Activated CD4-positive, alpha-beta T cell treated with anti-CD3 and anti-CD28 coated beads, Interleukin-2, amount 10 ng/mL, durations not matched to agents 7 days and 5 days (primary cell): ENCODE measurements at places on chromosomes 4 and X. TPM values are rescaled to one million over a fixed set of nuclear protein-coding genes. Genes with fewer than 3 reads are reported as not detected.

DNA sequence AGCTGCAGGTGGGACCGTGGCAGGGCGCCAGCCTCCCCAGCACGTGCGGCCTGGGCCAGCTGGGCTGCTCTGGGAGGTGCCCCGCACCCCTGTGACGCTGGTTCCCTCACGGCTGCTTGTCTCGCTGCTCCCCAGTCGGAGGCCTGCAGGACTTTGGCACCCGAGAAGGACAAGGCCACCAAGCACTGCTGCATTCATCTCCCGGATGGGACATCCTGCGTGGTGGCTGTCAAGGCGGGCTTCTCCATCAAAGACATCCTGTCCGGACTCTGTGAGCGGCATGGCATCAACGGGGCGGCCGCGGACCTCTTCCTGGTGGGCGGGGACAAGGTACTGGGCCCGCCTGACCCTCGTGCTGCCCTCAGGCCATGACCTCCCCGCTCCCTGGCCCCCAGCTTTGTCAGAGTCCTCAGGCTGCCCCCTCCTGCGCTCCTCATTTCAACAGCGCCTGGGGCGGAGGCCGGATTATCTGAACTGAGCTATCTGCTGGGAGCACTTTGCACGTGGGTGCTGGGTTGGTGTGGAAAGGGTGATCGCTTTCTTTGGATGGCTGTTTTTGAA, 19.4 kb upstream of the HGFAC start:
- no peak for DNase-seq

- DNase-seq, result peak; percentile 41
Measured at GRCh38 chr4:152348670-152349069, 187.2 kb downstream of the FBXW7 start.

GRCh38 chr4:127469542-127469941, 163.2 kb upstream of the INTU start:
- no peak for DNase-seq

DNA sequence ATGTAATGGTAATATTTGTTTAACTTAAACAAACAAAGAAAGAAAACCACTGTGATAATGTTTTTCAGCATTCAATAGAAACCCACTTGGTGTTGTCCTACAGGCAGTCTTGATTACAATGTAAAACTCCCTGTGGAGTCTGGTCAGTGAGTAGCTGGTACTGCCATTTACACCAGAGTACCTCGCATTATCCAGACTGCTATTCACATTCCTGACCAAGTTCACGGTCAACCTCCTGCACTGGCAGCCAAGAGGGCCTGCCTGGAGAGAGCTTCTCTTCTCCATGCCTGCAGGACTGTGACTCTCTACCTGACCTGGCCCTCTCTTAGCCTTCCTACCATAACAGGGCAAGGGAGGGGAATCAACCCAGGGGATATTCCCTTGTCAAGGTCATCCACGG, 2.9 kb upstream of the LONRF3 start:
- DNase-seq, result no peak

DNA sequence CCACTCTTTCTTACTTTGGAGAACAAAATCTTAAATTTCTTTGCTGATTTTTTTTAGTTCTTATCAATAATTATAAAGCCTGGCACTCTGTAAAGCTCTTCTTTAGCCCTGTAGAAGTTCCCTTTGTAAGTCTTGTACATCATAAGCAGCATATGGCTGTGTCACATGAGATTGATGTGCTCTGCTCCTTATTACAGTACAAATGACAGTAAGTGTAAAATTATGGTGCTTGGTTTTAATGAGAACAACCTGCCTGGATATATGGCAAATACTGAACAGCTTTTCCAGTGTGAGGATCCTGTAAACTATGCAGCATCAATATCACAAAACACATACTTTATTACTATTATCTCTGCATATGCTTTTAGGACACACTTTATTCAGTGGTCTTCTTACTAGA, 145.9 kb upstream of the GNPDA2 start:
- no peak for DNase-seq

GRCh38 chr4:169312690-169313422, 42.1 kb upstream of the SH3RF1 start:
- DNase-seq, result no peak

DNA sequence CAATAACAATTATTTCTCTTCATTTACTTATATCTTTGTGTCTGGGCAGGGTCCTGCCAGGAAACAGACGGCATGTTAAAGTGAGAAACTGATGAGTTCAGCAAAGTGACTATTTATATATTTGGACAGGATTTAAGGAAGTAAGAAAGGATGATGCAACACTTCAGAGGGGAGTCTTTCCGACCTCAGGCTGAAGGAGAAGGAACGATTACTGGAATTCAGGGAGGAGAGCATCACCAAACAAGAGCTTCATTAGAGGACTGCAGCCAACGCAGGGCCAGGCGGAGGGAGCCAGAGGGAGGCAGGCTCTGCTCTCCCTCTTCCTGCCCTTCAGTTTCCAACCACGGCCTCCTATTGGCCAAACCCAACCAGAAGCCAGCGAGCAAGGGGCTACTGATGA, 1.5 kb upstream of the TLR7 start:
- no peak for DNase-seq

DNA sequence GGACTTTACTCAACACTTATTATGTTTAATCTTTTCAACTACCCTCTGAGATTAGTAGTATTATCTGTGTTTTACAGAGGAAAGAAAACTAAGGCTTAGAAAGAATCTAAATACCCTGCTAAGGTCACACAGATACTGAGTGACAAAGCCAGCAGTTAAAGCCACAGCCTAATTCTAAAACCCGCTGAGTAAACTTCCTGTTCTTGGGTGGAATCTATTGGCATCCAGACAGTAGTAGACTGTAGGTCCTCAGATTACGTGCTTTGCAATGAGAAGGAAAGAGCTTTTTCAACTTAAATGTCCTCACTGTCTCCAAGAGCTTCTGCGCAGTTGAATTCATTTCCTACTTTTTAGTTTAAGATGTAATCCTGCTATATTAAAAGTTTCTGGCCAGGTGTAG, 126.0 kb downstream of the TENM3 start:
- no peak for DNase-seq

The XAGE1B gene
- not detected for total RNA-seq

The NPY5R gene
- not detected for total RNA-seq

The ENAM gene
- total RNA-seq, result 0.46 TPM

The FAM13A gene
- 16.2 TPM for total RNA-seq

The FGF5 gene
- not detected for total RNA-seq
